ENCODE measurements at places on chromosomes 2 and 18.

- no peak for DNase-seq
Observed at GRCh38 chr2:118974103-118974993, 32.4 kb downstream of the MARCO start.

- no peak for DNase-seq
Observed at GRCh38 chr18:57666818-57667497, 45.3 kb upstream of the NARS1 start.

DNA sequence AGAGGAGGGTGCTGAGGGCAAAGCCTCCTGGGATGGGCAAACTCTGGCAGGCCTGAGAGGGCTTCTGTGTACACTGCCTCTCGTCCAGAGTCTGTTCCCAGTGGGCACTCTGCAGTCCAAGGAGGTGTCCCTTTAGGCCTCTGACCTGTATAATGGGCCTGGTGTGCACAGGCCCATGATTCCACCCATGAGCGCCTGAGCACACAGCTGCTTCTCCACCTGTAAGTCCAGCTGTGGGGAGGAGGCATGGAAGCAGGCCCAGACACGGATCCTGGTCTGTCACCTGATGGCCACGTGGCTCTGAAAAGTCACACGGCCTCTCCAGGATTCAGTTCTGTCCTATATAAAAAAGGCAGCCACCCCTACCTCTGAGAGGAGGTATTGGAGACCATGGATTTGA lies 57.0 kb downstream of the PARD6G start:
- no peak for DNase-seq

DNA sequence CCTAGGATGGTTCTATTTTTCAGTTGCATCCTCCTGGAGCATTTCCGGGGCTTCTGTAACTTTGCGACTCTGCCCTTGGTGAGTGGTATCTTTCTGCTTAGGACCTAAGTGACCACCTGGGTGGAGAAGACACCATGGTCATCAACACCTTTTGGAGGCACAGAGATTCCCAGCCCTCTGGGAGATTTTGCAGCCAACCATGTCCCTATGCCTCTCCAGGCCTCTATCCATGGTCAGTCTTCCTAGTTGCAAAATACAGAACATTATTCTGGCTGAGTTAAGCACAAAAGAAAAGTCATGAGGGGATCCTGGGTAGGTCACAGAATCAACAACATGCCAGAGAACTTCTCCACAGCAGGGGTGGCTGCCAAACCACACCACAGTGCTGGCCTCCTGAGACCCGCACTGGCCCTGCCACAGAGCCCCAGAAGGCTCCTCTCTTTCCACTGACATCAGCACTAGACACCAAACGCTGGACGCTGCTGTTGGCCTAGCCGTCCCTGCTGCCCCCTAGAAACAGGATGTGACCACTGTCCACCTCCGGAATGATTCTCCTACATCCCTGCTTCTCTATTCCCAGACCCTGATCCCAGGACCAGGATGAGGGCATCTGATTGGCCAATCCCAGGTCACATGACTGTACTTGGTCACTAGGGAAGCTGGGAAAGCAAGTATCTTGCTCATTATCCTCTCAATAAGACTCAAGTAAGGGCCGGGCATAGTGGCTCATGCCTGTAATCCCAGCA lies 47.7 kb downstream of the SMAD7 start:
- no peak for DNase-seq

DNA sequence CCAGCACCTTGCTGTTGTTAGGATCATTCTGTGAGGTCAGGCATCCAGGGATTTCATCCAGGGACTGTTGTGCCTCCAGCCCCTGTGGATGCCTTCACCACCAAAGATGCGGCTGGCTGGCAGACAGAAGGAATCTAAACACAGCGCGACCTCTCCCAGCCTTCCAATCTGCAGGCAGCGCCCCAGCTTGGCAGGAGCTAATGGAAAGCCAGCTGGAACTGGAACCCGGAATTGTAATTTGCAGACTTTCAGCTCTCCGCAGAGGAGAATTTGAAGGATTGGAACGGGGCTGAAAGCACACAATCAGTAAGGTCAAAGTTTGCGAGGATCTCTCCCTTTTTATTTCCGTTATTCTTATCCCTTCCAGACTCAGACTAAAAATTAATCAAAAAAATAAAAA lies 127.8 kb downstream of the TRIB2 start:
- DNase-seq: no peak

DNA sequence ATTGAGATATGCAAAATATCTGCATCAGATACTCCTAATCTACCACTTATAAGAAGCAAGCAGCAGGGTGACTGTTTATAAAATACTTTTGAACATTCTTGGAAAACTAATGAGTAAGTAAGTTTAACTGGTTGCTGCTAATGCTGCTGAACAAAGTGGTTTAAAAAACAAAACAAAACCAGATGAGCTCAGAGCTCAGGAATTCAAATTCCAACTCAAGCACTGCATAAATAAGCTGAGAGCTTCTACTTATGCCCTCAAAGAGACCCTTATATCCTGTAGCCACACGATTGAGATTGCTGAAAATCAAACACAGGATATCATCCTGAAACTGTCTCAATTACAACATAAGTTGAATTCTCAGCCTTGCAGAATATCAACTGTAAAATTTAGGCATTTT lies 62.3 kb upstream of the NYAP2 start:
- DNase-seq: no peak

DNA sequence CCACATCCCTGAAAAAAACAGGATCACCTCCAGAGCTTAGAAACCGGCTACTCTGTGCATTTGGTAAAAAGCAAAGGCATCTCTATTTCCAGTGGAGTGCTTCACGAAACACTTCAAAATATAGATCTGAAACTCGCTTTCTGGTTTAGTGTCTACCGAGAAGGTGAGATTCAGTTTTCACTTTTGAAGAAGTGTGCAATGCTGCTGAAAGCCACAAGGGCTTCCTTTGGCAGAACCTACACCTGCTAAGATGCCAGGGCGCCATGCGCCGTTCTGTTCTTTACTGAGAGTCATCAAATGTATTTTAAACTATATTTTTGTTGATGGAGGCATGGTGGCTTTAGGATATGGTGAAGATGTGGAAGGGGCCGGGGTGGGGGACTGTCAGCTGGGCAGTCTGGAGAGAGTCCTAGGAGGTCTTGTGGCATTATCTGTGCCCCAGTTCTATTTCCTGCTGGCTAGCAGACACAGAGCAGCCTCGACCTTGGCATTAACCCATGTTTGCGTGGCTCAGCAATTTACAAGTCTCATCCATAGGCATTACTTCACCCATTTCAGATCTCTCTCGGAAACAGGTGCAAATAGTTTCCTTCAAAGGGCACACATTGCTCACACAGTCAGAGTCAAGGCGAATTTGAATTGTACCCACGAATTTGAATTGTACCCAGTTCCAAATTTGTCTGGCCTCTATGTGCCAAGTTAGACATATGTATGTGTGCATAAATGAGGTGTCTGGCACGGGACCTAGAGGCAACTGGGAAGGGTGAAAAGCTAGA lies 46.7 kb upstream of the KCNF1 start:
- DNase-seq: no peak

DNA sequence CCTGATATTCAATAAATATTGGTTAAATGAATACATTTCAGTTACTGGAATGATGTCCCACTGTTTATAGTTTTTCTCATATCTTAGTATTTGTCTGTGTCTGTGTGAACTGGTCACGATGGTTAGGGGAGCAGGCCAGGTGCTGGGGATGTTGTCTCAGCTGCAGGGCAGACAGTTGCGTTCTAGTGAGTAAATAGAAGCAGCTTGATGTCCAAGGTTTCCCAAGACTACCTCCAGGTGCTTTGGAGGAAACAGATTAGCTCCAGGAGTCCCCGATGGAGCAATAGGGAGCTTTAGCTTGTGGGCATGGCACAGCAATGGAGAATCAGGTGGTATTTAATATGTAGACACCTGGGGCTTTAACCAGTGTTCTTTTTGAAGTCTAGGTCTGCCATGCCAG lies 75.5 kb downstream of the GULP1 start:
- peak; percentile 97 for DNase-seq

- DNase-seq: peak; percentile 50
Observed at GRCh38 chr2:111940333-111941196, 42.2 kb downstream of the MERTK start.

DNA sequence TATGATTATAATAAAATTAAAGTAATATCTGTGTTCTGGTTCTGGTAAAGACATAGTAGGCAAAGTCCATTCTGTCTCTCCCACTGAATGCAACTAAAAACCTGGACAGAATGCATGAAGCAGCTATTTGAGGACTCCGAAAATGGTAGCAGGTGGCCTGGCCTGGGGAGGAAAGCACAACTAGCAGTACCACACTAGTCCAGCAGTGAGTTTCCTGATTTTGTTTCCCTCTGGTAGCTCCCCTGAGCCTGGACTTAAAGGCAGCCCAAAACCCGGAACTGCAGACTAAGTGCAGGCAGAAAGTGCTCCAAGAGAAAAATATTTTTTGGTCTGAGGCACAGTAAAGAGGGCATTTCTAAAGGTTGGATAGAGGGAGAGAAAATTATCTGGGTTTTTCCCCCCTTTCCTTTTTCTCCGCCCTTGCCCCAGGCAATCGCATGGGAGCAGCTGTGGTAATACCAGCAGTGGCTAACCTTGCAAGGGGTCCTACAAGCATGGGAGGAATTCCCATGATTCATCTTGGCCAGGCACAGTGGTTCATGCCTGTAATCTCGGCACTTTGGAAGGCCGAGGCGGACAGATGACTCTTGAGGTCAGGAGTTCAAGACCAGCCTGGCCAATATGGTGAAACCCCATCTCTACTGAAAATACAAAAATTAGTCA lies 32.3 kb downstream of the ASXL2 start:
- no peak for DNase-seq

DNA sequence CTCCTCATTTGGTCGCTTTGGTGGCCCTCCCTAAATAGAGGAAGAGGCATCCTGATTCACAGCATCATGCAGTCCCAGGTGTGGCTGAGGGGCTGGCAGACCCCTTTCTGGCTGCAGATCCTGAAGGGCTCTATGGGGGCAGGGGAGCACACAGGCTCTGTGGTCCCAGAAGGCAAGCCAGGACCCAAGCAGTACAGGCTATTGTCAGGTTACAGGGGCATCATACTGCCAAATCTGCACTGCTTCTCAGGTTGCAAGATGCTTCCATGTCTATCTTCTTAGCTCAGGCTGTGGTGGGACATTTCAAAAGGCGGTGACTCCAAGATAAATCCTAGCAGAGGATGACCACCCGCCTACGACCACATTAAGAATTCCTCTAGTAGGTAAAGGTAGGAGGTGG lies 54.3 kb downstream of the TTC32 start:
- no peak for DNase-seq

- DNase-seq: no peak
Observed at GRCh38 chr2:28369358-28369757, 23.3 kb upstream of the FOSL2 start.

GRCh38 chr2:239240414-239240881 lies 160.4 kb downstream of the HDAC4 start:
- DNase-seq: no peak

GRCh38 chr2:162887087-162887486 lies 48.5 kb upstream of the KCNH7 start:
- DNase-seq: no peak

- no peak for DNase-seq
Observed at GRCh38 chr2:207231106-207231865, 65.5 kb upstream of the KLF7 start.

GRCh38 chr18:59268721-59269562 lies 4.3 kb downstream of the RAX start:
- DNase-seq: peak; percentile 10

- DNase-seq: no peak
Observed at GRCh38 chr2:128185576-128185975, 94.6 kb downstream of the UGGT1 start.

DNA sequence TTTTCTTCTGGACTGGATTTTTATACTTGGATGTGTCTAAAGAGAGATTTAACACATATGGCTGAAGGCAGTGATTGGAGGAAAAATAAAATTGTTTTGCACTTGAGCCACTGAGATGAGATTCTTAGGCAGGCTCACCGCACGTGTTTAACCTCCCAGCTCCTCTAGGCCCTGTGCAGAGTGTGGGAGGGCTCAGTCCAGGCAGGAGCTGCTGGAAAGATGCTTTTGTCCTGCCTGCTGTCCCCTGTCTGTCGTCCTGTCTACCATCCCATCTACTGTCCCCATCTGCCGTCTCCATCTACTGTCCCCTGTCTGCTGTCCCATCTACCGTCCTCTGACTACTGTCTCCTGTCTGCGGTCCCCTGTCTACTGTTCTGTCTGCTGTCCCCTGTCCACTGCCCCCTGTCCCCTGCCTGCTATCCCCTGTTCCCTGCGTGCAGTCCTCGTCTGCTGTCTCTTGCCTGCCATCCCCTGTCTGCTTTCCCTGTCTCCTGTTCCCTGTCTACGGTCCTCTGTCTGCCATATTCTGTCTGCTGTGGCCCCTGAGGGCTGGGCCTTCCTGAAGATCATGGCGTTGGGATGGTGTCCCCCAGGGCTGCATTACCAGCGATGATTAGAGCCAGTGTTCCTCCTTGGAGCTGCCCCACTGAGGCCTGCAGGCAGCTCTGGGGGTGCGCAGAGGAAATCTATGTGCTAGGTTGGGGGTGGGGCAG lies 43.7 kb upstream of the HS6ST1 start:
- no peak for DNase-seq

- no peak for DNase-seq
Observed at GRCh38 chr2:239984421-239985194, 40.5 kb downstream of the NDUFA10 start.

DNA sequence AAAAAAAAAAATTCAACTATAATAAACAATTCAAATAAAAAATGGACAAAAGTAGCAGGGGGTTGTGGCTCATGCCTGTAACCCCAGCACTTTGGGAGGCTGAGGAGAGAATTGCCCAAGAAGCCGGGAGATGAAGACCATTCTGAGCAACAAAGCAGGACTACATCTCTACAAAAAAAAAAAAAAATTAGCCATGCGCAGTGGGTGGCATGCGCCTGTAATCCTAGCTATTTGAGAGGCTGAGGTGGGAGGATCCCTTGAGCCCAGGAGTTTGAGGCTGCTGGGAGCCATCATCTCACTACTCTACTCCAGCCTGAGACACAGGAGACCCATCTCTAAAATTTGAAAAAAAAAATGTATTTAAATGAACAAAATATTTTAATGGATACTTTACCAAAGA lies 4.4 kb upstream of the CACNB4 start:
- no peak for DNase-seq

DNA sequence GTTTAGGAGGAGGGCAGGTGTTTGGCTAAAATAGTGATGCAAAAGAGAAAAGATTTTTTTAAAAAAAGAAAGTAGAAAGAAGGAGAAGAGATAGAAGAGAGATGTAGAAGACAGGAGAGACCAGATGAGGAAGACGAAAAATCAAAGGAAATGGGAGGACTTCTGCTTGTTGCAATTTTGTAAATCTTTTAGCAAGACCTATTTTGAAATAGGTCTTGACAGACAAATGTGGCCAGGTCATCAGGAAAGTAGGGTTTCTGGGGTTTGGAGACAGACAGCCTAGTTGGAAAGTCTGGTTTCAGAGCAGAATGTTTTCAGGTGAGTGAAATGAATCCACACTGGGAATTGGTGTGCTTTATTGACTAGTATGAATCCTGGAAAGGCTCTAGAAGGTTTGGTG lies 104.5 kb upstream of the CAVIN2 start:
- no peak for DNase-seq

DNA sequence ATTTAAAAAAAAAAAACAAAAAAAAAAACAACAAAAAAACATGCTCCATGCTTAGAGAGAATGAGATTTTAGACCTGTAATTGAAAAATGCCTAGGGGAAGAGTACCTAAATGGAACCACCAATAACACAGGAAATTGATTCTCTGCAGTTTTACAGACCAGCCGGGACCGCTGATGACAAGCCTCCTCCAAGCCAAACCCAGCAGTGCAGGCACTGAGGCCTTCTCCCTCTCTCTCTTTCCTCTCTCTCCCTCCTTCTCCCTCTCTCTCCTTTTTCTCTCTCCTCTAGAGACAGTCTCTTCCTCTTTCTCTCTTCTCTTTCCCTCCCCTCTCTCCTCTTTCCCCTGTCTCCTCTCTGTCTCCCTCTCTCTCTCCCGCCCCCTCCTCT lies 228.8 kb upstream of the COPS8 start:
- DNase-seq: no peak
